ENCODE measurements at places on chromosomes 16 and 17.

DNA sequence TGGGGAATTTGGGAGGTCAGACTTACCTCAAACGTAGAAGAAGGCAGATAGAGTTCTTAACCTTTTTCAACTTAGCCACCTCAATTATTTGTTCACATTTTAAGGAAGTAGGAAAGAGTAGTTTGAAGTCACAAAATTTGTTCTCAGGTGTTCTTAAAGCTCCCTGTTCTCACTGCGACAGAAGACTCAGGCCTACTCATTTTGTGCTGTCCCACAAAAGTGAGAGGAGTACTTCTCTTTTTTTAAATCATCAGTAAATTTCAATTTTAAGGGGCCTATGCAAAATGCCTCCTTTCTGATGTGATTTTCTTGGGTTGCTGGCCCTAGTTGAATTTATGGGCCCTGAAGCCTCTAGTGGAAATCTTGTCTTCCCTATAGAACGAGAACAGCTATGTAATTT, 133.4 kb downstream of the MAP2K6 start:
- DNase-seq: no peak

GRCh38 chr16:87550495-87550961, 51.8 kb upstream of the JPH3 start:
- DNase-seq: peak; percentile 19

DNA sequence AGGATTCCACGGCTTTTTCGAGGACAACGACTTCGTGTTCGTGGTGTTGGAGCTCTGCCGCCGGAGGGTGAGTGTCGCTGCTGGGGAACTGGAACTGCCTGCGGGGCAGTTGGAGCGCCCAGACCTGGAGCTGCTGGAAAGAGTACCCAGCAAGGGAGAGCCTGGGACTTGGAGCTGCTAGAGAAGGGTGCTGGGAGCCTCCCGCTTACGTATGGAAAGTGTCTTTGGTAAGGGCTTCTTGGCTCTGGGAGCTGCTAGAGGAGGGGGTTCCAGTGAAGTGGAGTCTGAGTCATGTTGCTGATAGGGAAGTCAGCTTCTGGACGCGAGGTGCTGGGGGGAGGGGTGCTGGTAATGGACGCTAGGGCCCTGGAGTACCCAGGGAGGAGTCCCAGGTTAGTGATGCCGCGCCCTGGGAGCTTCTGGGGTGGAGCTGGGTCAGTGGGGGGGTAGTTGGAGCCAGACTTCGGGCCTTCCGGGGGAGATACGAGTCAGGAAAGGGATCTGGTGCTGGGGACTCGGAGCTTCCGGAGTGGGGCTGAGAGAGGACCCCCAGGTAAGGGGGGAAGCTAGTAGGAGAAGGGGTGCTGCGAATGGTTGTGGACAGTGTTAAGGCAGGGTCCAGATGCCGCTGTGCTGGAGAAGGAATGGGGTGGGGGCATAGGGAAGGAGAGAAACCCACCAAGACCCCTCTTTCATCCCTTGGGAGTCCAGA, 741 bp downstream of the PLK1 start:
- DNase-seq: peak; percentile 19

DNA sequence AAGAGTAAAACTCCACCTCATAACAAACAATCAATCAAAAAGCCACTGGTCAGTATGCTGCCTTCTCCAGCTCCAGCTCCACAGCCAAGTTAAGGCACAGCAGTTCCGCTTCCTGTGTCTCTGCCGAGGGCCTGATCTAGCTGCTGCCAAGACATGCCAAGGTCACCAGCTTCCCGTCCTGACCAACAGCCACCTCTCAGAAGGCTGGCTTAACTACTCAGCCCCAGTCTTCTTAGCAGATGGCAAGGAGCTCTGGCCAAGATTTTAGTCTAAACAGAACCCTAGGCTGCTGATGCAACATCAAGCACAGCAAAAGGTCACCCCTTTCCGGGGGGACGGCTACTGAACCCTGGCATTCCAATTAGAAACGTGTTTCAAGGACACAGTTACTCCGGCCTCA, 17.7 kb upstream of the MNT start:
- no peak for DNase-seq

DNA sequence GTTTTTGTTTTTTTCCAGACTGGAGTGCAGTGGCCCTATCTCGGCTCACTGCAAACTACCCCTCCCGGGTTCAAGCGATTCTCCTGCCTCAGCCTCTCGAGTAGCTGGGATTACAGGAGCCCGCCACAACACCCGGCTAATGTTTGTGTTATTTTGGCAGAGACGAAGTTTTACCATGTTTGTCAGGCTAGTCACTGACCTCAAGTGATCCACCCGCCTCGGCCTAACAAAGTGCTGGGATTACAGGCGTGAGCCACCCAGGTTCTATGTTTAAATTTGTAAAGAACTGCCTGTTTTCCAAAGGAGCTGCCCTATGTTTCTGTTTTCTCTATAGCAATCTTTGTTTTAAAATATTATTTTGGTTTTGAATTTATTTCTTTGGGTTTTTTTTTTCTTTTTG, 13.8 kb upstream of the C16orf87 start:
- DNase-seq: no peak

- DNase-seq: no peak
Observed at GRCh38 chr17:37859451-37859850, 64.8 kb upstream of the TBC1D3K start.

DNA sequence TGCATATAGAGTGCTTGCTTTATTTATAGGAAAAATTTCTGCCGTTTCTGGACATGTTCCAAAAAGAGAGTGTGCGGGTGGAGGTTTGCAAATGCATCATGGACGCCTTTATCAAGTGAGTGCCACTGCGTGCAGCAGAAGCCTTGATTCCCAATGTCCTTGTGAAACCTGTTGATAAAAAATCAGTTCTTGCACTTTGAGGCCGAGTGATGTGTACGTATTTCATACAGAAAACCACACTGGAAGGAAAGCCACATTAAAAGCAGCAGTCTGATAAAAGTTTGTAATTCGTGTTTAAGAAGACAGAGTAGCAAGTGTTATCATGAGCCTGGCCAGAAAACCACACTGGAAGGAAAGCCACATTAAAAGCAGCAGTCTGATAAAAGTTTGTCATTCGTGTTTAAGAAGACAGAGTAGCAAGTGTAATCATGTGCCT, 78.0 kb downstream of the KNOP1 start:
- DNase-seq: no peak

- DNase-seq: no peak
Observed at GRCh38 chr16:10620120-10620519, 39.7 kb upstream of the EMP2 start.

DNA sequence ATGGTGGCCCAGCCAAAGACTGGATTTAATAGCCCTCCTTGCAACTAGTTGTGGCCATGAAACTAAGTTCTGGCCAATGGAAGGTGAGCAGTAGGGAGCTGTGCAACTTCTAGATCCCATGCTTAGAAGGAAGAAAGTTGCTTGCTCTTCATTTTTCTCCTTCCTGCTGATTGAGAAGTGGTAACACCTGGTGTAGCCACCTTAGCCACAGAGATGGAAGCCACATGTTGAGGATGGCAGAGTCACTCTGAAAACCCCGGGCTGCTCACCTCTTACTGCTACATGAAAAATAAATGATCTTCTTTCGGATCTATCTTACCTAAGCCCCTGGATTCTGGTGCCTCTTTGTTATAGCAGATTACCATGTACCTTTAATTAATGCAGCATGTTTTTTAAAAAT, 10.3 kb upstream of the ATP5MC1 start:
- DNase-seq: no peak

- no peak for DNase-seq
Observed at GRCh38 chr16:82400046-82400445, 226.7 kb upstream of the CDH13 start.

- no peak for DNase-seq
Observed at GRCh38 chr16:8848939-8849391, 19.8 kb downstream of the CARHSP1 start.

- no peak for DNase-seq
Observed at GRCh38 chr17:82281502-82282238, 8.2 kb upstream of the CSNK1D start.

- no peak for DNase-seq
Observed at GRCh38 chr17:10171581-10171981, 26.8 kb downstream of the GAS7 start.

DNA sequence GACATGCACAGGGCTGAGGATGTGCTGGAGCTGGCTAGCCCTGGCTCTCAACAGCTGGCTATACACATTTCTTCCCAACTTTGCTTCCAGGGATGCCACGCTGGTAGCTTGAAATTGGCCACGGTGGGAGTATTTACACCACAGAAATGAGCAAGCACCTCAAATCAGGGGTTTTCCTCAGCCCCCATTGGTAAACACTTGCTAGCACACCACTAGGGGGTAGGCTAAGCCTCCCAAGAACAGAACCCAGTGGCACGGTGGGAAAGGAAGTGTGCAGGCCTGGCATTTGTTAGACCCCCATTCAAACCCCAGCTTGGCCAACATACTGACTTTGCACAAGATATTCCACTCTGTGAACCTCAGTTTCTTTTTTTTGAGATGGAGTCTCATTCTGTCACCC, 12.9 kb downstream of the DRC3 start:
- DNase-seq: no peak

GRCh38 chr17:28367641-28368305, 2.3 kb downstream of the VTN start:
- DNase-seq: no peak

GRCh38 chr16:49440156-49441065, 66.8 kb downstream of the C16orf78 start:
- DNase-seq: no peak

DNA sequence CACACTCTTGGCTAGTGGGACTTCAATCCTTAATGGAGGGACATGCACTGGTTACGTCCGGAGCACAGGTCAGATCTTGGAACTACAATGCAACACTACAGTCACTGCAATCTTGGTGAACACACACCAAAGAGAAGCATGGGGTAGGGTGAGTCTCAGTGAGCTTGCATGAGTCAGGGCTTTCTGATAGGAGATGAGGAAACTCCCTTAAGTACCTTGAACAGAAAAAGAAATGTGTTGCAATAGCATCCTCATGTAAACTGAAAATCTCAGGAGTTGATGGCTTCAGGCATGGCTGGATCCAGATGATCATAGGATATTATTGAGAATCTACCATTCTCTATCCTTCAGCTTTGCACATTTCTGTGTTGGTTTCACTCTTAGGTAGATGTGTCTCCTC, 54.1 kb downstream of the CES1 start:
- no peak for DNase-seq

- no peak for DNase-seq
Observed at GRCh38 chr17:9232591-9233270, 211.4 kb downstream of the NTN1 start.

- DNase-seq: no peak
Observed at GRCh38 chr17:40382251-40382650, 17.7 kb upstream of the GJD3 start.

DNA sequence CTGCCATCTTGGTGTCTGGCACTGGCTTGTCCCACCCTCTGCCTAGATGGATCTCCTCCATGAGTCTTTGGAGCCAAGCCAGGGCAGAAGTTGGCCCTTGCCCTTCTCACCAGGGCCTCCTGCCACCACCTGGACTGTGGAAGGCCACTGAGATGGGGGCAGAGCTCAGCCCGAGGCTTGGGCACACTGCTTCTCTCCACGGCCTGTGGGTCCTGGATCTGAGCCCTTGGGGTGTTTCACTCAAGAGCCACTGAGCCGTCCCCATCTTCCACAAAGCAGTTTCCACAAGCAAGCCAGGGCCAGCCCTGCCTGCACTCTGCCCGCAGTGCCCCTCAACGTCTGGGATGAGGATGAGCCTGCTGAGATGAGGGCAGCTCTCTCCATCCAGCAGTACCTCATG, 16.7 kb upstream of the CD300A start:
- DNase-seq: no peak

GRCh38 chr17:66675273-66675990, 159.5 kb upstream of the CACNG5 start:
- DNase-seq: no peak

DNA sequence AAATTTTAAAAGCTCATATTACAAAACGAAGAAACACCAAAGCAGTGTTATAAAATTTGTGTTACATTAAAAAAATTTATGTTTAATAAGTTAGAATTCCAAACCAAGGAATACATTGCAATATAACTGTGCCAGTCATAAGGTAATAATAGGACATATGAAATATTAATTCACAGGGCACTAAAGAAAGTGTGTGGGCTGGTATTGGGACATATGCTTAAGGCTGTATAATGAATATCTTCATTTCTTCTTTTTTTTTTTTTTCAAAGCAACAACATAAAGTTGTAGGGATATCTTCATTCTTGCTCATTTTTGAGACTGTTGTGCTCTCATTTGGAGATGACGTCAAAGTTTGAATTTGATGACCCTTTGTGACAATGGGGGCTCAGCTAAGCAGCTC, 17.5 kb upstream of the FBXO47 start:
- no peak for DNase-seq

GRCh38 chr17:6381526-6382465, 53.1 kb downstream of the AIPL1 start:
- DNase-seq: peak; percentile 36

GRCh38 chr16:4654011-4654963, 29.7 kb downstream of the MGRN1 start:
- DNase-seq: no peak

DNA sequence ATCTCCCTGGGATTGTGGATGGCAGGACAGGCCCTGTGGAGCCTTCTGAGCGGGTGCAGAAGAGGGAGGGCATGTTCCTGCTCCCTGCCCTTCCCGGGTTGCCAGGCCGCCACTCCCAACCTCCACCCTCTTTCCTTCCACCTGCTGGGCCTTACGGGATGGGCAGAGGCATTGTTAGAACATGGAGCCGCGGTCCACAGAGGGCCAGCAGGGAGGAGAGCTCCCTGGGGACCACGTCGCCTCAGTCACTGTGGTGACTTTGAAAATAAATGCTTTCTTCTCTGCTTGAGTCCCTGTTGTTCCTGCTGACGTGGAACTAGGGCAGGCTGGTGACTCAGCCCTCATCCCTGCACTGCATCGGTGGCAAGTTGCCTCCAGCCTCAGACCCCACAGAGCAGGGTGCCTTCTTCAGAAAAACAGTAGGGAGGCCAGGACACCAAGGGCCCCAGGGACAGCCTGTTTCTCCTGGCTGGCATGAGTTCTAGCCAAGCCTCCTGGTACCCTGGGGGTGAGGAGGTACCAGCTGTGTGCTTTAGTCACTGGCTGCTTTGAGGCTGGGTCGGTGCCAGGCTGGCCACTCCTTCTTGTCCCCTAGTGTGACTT, 224.9 kb downstream of the SEC14L1 start:
- peak; percentile 93 for DNase-seq

DNA sequence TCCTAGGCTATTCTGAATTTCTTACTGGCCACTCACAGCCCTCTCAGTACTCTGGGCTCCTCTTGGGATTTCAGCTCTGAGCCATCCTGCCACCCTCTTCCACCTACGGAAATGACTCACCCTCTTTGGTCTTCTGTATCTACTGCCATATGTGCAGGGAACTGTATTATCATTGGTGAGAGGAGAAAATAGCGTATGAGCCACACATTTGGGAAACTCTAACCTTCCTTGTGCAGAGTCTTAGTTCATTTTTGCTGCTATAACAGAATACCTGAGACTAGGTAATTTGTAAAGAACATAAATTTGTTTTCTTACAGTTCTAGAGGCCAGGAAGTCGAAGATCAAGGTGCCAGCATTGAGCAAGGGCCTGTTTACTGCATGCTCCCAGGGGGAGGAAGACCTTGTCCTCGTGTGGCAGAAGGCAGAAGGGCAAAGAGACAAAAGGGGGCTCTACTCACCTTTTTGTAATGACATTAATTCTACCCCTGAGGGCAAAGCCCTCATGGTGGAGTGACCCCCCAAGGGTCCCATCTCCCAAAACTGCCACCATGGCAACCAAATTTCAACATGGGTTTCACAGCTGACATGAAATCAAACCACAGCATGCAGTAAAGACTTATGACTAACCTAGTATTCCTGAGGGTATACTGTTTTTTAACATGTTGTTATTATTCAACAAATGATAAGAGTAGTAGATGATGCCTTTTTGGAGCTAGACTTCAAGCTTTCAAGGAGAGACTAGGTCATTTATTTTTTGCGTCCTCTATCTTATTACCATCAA, 191.8 kb downstream of the PRKCA start:
- no peak for DNase-seq

- DNase-seq: peak; percentile 88
Observed at GRCh38 chr17:79808763-79809529, 12.1 kb upstream of the CBX8 start.
